ENCODE measurements at places on chromosomes 2 and 18. TPM values are rescaled to one million over a fixed set of nuclear protein-coding genes. Genes with fewer than 3 reads are reported as not detected.

DNA sequence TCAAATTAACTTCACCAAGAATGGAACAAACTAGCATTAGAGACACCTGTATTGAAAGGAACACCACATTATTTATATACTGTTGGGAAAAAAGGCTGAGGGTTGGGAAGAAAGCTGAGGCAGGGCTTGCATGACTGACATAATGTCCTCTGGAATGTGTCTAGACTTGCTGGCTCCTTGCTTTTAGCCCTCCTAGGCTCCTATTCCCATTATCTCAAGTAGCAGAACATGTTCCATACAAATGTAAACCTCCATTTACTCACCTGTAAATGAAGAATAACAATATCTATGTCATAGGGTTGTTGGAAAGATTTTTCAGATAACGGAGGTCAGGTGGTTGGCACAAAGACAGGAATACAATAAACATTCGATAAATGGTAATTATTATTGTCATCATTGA lies 976 bp upstream of the ACADL start:
- no peak for DNase-seq
- H3K36me3 ChIP-seq: no peaks in the 10 kb centered on the region
- no peak overlapping the region for H3K27ac ChIP-seq
- no peaks in the 10 kb centered on the region for H3K27me3 ChIP-seq

DNA sequence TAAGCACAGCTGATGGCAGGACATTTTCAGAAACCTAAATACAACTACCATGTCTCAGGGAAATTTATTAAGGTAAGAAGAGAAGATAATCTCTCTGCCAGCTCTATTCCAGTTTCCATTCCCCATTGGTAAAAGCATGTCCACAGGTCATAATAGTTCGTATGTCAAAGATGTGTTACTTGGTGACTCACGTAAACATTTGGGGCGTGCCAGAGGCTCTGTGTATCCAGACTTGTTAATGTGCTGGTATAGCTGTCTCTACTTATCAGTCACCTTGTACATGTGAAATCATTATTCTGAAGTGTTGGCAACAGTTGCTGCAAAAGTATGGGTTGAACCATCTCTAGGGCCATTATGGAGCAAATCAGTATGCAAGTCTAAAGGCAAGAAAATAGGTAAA lies 1345.1 kb downstream of the SUCLG1 start:
- no peak for DNase-seq
- no peaks in the 10 kb centered on the region for H3K36me3 ChIP-seq
- H3K27me3 ChIP-seq: no peaks in the 10 kb centered on the region
- H3K27ac ChIP-seq: no peak overlapping the region

DNA sequence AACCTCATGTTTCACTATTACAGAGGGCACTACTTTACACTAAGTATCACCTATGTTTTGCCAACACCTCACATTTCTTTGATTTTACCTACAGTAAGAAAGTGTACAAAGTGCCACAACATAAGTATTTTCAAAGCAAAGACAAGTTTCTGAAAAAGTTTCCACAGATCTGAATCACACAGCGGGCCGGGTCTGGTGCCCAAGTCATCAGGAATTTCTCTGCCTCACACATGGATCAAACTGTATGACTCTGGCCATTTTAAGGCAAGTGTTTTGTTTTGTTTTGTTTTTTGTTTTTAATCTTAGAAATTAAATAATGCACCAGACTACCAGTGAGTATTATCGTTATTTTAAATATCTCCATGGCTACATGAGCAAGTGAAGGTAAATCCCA lies 73.4 kb downstream of the ZNF516 start:
- H3K4me1 ChIP-seq: no peaks in the 10 kb centered on the region
- H3K4me3 ChIP-seq: no peak overlapping the region

HS1BP3 gene
- 34.8 TPM for total RNA-seq

GRCh38 chr18:47724186-47724975 lies 206.1 kb downstream of the SMAD2 start:
- H3K4me3 ChIP-seq: no peak overlapping the region
- no peaks in the 10 kb centered on the region for H3K4me1 ChIP-seq
- H3K27ac ChIP-seq: no peak overlapping the region
- H3K36me3 ChIP-seq: no peaks in the 10 kb centered on the region
- DNase-seq: no peak
- H3K27me3 ChIP-seq: no peaks in the 10 kb centered on the region

DNA sequence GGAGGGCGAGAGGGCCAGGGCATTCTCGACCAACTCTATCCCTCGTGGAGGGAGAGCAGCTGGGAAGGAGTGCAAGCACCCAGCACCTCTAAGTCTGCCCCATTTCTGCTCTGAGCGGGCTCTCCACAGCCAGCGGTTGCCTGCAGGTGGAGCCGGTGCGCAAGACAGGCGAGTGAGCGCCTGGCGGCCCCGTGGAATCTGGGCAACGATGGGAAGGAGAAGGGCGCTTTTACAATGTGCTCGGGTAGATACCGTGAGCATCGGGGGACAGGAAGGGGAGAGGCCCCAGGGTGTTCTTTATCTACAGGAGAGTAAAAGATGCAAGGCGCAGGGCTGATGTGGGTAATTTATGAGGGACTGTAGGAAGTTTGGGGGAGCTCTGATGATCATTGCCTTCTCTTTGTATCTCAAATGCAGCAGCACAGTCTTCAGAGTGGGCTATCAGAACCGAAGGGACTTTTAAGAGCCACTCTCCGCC lies 867 bp upstream of the TTL start:
- H3K4me1 ChIP-seq: no peaks in the 10 kb centered on the region
- H3K27ac ChIP-seq: no peak overlapping the region
- peak; percentile 89 for DNase-seq
- no peaks in the 10 kb centered on the region for H3K36me3 ChIP-seq
- H3K4me3 ChIP-seq: peak overlapping the region; percentile 92

DNA sequence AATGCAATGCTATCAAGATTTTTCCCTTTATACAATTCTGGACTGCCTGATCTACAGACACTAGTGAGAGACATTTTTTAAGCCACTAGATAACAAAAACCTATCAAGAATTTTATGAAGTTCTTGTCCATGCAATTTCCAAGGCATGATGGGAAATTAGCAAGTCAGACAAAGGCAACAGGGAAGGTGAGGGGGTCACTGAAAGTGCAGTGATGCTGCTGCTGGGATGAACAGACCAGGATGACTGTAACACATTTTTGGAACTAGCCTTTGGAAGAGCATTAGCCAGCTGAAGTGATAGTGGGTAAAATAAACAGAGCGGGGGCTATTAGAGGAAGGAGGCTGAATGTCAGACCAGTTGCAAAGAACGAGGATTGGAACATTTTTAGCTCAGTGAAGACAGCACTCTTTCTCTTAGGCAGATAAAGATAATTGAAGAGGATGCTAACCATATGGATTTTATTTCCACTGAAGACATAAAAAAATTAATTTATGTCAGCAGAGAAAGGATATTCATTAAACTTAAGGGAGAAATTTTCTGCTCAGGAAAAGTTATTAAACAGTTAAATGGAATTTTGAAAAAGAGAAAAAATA lies 17.9 kb downstream of the NRXN1 start:
- no peaks in the 10 kb centered on the region for H3K36me3 ChIP-seq
- no peaks in the 10 kb centered on the region for H3K27me3 ChIP-seq
- H3K4me3 ChIP-seq: no peak overlapping the region
- no peak overlapping the region for H3K27ac ChIP-seq
- no peak for DNase-seq

- H3K27me3 ChIP-seq: no peaks in the 10 kb centered on the region
- peak; percentile 81 for DNase-seq
- H3K36me3 ChIP-seq: no peaks in the 10 kb centered on the region
- no peak overlapping the region for H3K4me3 ChIP-seq
Measured at GRCh38 chr2:199485732-199486335, 28.1 kb upstream of the SATB2 start.

GRCh38 chr2:134127496-134127895 lies 126.4 kb upstream of the MGAT5 start:
- DNase-seq: no peak
- H3K27ac ChIP-seq: no peak overlapping the region
- H3K4me3 ChIP-seq: no peak overlapping the region
- no peaks in the 10 kb centered on the region for H3K4me1 ChIP-seq
- H3K36me3 ChIP-seq: no peaks in the 10 kb centered on the region

DNA sequence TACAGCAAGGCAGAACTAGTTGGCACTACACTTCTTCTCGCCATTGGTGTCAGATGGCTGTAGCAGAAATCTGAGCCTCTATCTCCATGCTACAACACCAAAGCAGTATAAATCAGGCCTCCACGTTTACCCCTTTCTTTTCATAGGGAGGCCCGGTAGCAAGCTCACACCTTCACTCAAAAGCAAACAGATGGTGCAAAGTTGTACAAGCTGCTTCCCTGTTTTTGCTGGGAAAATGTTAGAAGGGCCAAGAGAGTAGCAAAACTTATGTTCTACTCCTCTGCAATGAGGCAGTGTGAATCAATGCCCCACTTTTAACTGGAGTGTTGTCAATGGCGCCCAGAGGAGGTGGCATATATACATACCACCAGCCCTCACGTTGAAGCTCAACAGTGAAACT lies 369.6 kb upstream of the NRXN1 start:
- no peak overlapping the region for H3K4me3 ChIP-seq
- no peaks in the 10 kb centered on the region for H3K4me1 ChIP-seq
- no peak for DNase-seq

DNA sequence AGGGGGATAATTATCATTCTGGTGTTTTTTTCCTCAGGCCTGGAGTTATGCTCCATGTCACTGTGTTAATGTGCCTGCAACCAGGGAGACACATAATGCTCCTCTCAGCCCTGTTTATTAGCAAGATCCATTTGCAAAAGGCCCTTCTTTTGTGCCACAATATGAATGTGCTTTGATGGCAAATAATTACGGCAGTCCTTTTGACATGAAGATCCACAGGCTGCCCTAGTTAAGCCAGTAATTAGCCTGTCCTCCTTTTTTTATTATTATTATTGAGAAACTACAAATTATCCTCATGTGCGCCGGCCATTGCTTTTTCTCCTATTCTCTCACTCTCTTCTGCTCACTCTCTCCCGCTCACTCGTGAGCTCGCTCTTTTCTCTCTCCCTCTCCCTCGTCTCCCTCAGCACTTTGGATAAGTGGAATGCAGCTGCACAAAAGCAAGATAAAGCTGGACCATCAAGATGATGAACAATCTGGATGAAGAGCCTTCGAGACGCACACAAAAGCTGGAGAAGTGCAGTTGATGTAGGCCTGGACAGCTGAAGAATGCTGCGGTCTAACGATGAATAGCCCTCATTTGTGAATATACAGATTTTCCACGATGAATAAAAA lies 762.3 kb downstream of the BCL11A start:
- H3K36me3 ChIP-seq: no peaks in the 10 kb centered on the region
- no peak overlapping the region for H3K27ac ChIP-seq
- H3K4me3 ChIP-seq: no peak overlapping the region
- H3K27me3 ChIP-seq: no peaks in the 10 kb centered on the region
- DNase-seq: no peak

VWA3B gene
- total RNA-seq: 1.0 TPM

- no peak overlapping the region for H3K27ac ChIP-seq
- no peaks in the 10 kb centered on the region for H3K4me1 ChIP-seq
- H3K27me3 ChIP-seq: no peaks in the 10 kb centered on the region
- H3K36me3 ChIP-seq: no peaks in the 10 kb centered on the region
- no peak overlapping the region for H3K4me3 ChIP-seq
Measured at GRCh38 chr2:233965032-233965603, 47.9 kb downstream of the TRPM8 start.

GRCh38 chr2:56626927-56627326 lies 443.1 kb downstream of the CCDC85A start:
- no peak overlapping the region for H3K4me3 ChIP-seq
- no peaks in the 10 kb centered on the region for H3K36me3 ChIP-seq
- H3K4me1 ChIP-seq: no peaks in the 10 kb centered on the region
- DNase-seq: no peak
- H3K27ac ChIP-seq: no peak overlapping the region

- no peaks in the 10 kb centered on the region for H3K27me3 ChIP-seq
- no peak overlapping the region for H3K27ac ChIP-seq
- no peak for DNase-seq
- H3K36me3 ChIP-seq: no peaks in the 10 kb centered on the region
Measured at GRCh38 chr2:133498662-133499585, 69.3 kb downstream of the NCKAP5 start.

DNA sequence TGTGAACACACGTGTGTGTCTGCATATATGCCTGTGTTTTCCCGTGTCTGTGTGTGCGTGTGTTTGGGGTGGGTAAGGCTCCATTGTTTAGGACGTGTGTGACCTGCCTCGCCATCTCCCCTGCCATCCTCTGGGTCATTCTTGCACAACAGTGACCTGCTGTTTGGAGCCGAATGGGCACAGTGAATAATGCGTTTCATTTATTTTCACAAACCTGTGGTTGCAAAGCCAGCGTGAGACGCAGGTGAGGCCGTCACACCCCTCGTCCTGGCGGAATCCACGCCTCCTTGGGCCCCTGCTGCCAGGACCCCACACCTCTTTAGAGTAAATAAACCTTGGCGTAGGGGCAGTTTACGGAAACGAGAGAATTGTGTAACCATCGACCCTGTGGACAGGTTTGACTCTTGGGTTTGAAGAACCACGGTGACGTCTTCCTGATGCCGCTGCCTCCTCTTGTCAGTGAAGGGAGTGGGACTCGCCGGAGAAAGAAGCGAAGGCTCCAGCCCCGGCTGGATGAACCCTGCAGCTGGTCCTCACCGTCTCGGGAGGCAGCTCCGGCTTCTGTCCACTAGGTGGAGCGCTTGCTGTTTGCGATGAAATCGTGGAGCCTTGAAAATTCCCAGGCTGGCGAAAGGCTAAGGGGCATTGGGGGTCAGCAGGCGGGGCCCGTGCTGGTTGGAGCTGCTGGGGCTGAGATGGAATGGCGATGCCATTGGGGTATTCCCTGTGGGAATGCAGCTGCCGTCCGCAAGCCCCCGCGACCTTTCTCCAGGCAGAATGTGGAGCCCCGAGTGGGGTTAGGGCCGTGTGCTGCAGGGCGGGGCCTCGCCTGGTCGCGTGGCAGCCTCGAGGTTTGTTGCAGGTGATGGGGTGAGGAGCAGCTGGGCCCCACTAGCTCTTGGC lies 81.1 kb downstream of the RTP5 start:
- H3K27me3 ChIP-seq: no peaks in the 10 kb centered on the region
- DNase-seq: peak; percentile 92
- no peak overlapping the region for H3K4me3 ChIP-seq
- H3K36me3 ChIP-seq: no peaks in the 10 kb centered on the region

- H3K4me3 ChIP-seq: no peak overlapping the region
- H3K27ac ChIP-seq: peak overlapping the region; percentile 19
- no peak for DNase-seq
- H3K27me3 ChIP-seq: no peaks in the 10 kb centered on the region
- no peaks in the 10 kb centered on the region for H3K36me3 ChIP-seq
- H3K4me1 ChIP-seq: peaks cover 4% of the 10 kb centered on the region
Measured at GRCh38 chr2:227881866-227882517, 10.6 kb downstream of the DAW1 start.

KCNJ3 gene
- total RNA-seq: 1.6 TPM

GRCh38 chr2:233121856-233122255 lies 61.7 kb downstream of the INPP5D start:
- no peaks in the 10 kb centered on the region for H3K36me3 ChIP-seq
- no peak overlapping the region for H3K4me3 ChIP-seq
- H3K4me1 ChIP-seq: no peaks in the 10 kb centered on the region
- DNase-seq: peak; percentile 33

- no peaks in the 10 kb centered on the region for H3K36me3 ChIP-seq
- H3K27ac ChIP-seq: no peak overlapping the region
- no peak overlapping the region for H3K4me3 ChIP-seq
- no peak for DNase-seq
- no peaks in the 10 kb centered on the region for H3K4me1 ChIP-seq
Measured at GRCh38 chr2:66915237-66915636, 480.3 kb downstream of the MEIS1 start.

- H3K27me3 ChIP-seq: no peaks in the 10 kb centered on the region
- no peak for DNase-seq
- H3K4me3 ChIP-seq: no peak overlapping the region
Measured at GRCh38 chr2:182890305-182890704, 23.9 kb upstream of the FRZB start.

IL1B gene
- 2.8 TPM for total RNA-seq
